NCI-H187 (cell line): ENCODE measurements at places on chromosomes 7 and 10.

DNA sequence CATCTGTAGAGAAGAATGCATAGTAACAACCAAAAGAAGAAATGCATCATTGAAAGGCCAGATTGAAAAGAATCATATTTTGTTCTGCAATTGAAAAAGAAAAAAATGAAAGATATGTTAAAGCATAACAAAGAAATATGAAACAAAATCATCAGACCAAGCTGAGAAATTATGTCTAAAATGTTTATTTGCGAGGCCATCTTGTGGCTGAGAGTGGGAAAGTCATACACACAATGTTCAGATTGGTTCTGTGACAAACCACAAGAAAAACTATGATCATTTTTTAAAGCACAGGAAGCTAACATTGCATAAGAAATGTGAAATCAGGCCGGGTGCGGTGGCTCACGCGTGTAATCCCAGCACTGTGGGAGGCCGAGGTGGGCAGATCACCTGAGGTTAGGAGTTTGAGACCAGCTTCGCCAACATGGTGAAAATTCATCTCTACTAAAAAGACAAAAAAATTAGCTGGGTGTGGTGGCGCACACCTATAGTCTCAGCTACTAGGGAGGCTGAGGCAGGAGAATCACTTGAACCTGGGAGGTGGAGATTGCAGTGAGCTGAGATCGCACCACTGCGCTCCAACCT, 36.6 kb downstream of the ABCB5 start:
- DNase-seq, result no peak

DNA sequence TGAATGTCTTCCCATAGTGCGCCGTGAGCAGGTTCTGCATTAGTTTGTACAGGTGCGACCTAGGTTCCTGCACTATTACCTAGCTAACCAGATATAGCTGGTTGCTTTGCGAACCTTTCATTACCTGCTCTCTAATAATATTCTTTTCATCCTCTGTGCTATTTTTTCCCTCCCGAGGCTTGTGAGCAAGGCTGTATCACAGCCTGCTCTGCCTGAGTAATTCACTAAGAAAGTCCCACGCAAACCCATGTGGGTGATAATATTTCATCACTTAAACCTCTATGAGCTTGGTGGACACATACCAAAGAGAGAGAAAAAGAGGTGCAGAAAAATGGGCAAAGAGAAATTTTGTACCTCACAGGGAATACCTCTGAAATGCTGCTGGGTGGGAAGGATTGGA, 8.4 kb downstream of the INHBA start:
- no peak for DNase-seq

- no peak for DNase-seq
Measured at GRCh38 chr10:3701491-3701890, 83.5 kb downstream of the KLF6 start.

GRCh38 chr10:9189448-9189847, 1135.0 kb downstream of the GATA3 start:
- DNase-seq, result no peak

DNA sequence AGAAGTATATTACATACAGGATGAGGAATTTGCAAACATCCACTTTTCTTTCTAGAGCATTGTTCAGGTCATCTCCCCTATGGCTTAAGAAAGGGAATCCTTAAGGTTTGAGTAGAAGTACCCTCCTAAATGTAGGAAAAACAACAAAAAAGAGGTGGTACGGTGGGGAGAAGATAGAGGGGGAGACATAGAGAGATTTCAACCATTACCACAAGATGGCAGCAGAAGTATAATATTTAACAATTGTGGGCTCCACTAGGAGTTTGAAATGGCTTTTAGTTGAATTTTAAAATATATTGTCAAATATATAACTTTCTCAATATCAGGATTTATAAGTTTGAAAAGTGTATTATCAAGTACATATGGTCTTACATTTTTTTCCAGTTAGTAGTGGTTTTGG, 72.7 kb upstream of the PRKG1 start:
- no peak for DNase-seq

DNA sequence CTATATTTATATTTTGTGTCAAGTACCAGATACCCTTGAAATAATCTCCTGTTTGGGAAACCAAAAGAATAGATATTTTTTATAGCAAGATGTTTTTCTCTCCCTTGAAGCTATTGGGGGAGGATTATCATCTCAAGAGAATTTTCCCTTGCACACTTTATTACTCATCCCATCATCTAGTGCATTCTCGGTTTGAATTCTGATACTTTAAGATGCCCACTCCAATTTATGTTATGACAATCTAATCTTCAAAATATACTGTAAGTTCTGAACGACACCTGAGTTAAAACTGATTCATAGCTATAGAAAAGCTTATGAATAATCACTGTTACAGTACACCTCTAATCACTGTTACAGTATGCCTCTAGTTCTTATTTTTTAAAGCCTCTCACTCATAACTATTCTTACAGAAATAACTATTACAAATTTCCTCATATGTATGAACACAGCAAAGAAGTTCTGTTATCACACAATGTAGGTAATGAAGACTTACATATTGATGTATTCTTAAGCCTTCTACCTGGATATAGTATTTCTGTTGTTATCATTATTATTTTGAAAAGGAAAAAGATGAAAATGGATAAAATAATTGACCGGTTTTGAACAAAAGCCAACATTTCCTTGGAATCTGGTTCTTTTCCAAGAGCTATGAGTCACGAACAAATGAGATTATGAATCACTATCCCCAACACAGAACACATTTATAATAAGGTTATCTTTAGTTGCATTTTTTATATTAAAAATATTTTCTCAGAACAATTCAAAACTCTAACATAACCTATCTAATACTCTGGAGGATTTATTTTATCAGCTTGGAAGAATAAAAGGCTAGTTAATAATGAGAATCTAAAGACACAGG, 72.3 kb upstream of the FAM13C start:
- DNase-seq, result no peak
